Endothelial cell of umbilical vein (primary cell): ENCODE measurements at places on chromosomes 5 and 9.
A peak's percentile ranks its signal among the peaks of the same experiment; 100 is the strongest.

- no peak for DNase-seq
Measured at GRCh38 chr9:13832446-13832845, 481.5 kb downstream of the NFIB start.

- peak; percentile 40 for DNase-seq
Measured at GRCh38 chr9:12723409-12724028, 30.3 kb downstream of the TYRP1 start.

GRCh38 chr9:16406526-16407225 lies 463.8 kb downstream of the BNC2 start:
- DNase-seq = no peak

DNA sequence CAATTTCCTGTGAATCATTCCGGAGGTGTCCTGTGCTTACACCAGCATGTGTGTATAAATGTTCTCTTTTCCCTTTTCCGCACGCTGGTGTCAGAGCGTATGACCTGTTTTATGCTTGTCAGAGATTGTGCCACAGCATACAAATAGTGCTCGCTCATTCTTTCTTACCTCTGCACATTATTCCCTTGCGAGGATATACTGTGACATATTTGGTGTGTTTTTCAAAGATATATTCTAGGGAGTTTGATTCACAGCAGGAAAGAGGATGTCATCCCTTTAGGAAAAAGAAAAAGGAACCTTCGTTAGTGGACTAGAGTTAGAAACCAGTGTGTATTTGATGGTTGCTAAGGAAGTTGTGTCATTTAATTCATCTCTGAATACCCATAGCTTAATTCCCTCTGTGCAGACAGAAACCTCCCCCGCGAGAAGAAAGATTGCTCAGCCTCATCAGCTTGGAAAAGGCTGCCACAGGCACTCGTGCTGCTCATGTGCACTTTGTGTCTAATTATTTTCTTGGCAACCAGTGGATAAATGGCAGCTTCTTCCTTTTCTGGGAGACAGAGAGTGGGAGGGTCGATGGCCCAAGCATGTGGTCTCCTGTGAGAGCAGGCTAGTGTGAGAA lies 14.7 kb upstream of the CCIN start:
- DNase-seq = peak; percentile 82

GRCh38 chr5:24547132-24547531 lies 97.6 kb downstream of the CDH10 start:
- DNase-seq = no peak

DNA sequence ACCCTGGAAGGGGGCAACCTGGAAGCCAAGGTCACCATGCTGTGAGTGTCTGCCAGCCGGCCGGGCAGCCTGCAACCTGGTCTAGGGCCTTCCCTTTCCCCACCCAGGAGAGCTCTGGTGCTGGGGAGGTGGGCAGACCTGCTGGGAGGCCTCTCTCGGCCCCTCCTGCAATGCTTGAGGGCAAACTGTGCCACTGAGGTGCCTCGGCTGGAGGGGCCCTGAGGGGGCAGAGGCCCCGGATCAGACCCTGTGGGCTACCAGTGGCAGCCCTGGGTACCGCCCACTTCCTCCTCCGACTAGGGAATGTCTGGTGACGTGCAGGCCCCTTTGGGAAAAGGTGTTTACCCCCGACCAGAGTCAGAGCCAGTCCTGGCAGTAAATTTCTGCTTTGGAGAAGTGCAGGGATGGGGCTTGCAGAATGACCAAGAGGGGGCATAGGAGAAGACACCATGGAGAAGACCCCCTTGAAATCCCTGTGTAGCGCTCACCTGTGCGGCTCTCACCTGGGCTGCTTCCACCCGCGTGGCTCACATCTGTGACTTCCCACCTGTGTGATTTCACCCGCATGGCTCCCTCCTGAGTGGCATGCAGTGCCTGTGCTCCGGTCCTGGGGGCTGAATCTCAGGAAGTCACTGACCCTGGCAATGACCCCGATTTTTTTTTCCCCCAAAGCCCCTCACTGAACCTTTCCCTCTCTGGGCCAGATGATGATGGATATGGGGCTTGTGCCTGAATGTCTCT lies 1.1 kb downstream of the LCN1 start:
- DNase-seq = no peak

DNA sequence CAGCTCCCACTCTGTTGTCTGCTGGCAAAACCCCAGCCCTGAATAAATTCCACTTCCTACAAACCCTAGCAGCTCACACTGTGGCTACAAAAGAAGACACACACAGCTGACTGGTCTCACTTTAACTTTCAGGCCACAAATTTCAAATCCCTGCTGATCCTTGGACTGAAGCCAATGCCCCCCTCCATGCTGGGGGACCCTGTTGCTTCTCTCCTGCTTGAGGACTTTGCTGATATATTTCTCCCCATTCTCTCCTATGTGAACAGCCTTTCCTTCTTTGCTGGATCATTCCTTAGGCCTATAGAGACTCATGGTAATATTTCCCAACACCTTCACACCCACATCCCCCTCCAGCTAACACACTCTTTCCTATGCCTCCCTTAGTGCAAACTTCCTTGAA lies 79.6 kb upstream of the ADRA1B start:
- DNase-seq = no peak

DNA sequence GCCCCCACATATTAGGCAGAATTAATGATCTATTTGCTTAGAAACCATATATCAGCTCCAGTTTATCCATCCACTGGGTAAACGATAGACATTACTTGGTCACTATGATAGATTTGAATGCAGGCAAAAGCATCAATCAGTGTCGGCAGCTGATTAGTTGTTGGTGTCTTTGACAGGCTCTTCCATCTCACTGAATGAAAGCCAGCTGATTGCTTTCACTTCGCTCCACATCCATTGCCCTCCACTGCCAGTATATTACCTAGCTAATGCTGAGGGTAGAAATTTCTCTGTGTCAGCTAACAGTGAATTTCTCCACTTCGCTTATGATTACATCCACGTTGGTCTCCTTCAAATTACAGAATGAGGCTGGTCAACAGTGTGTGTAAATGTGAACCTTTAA lies 821.3 kb upstream of the TYRP1 start:
- no peak for DNase-seq

GRCh38 chr9:107711542-107711941 lies 222.0 kb upstream of the KLF4 start:
- peak; percentile 80 for DNase-seq

GRCh38 chr5:40499007-40499406 lies 180.7 kb upstream of the PTGER4 start:
- no peak for DNase-seq

DNA sequence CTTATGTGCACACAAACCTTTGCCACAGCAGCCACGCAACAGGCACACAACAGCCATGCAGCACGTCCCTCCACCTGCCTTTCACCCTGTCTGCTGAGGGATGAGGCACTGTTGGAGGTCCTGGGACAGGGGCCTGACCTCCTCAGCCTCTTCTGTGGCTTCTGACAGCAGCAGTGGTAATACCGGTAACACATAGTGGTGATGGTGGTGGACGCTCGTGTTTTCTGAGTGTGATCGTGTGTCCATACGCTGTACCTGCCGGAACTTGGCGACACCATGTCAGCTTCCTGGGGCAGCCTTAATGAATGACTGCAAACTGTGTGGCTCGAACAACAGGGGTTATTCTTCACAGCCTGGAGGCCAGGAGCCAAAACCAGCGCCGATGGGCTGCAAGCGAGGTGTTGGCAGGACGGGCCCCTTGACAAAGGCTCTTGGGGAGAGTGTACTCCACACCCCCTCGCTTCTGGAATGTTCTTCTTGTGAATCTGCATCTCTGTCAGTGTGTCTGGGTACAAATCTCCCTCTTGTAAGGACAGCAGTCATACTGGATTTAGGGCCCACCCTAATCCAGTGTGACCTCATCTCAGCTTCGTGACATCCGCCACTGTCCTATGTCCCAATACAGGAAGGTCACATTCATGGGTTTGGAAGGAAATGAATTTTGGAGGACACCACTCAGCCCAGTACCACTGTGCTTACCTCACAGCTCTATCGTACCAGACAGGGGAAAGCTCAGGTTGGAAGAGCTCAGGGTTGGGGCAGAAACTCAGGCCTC lies 55.3 kb upstream of the EXOC3 start:
- DNase-seq = no peak

GRCh38 chr5:117082977-117083376 lies 508.4 kb upstream of the SEMA6A start:
- DNase-seq = no peak
